ENCODE measurements at places on chromosomes 12 and 14.

GRCh38 chr14:20848316-20848954 lies 42.8 kb upstream of the RNASE3 start:
- no peak for DNase-seq

- DNase-seq: no peak
These were observed 6.9 kb upstream of the LYZ start for GRCh38 chr12:69341328-69341727.

DNA sequence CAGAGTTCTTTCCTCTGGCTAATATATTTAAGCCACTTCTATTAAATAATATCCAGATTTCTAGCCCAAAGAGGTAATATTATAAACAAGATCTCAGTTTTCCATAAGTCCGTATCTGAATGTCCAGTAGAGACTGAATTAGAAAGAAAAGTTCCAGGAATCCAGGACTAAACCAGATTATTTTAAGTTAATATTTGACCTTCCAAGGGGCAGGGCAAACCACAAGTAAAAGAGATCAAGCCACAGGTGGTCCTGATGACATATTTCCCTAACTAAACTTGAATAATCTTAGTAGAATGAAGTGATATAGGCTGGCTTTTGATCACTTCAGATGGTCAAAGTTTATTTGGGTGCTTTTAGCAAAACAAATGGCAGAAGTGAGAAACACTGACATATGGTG lies 43.3 kb upstream of the E2F7 start:
- no peak for DNase-seq

DNA sequence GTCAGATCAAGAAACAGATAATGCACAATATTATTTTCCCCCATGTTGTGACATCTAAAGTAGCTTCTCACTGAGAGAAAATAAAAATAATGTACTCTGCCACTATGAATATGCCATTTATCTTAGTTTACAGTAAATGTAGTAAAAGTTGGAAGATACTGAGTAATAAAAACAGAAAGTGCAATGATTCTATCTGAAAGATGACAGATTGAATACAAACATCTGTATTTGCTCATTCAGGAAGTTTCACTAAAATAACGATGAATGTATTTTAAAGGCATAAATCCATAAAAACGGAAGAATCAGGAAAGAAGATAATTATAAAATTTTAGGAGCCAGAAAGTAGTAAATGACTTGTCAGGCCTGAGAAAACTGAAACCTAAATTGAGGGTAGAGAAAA lies 18.2 kb downstream of the SLC35F4 start:
- no peak for DNase-seq

DNA sequence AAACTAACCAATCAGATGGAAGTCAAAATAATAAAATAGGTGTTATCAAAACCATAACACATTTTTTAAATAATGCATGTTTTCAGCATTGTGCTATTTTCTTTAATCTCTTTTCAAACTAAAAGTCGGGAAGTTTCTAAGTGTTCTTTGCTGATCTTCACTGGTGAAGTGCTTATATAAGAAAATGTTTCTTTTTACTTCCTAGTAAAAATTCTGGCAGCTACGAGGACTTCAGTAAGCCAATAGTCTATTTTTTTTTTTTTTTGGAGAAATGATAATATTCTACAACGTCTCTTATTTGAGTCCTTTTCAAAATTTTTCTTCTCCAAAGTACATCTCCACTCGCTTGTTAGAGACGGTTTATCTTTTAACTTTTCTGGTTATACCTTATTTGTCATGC lies 448.0 kb downstream of the SLC6A15 start:
- no peak for DNase-seq

DNA sequence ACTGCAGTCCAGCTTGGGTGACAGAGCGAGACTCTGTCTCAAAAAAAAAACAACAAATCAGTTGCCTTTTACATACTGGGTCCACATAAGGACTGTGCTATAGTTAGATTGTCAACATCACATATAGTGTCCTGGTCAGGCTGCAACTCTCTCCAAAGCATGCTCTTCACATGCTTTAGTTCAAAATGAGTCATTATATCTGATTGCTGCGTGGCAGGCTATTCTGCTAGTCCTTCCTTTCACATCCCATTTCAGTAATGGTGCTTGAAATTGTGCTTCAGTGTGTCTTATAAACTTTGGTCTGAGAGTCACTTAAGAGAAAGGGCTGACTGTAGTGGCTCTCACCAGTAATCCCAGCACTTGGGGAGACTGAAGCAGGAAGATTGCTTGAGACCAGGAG lies 6.9 kb downstream of the LETMD1 start:
- no peak for DNase-seq

GRCh38 chr12:14991069-14991468 lies 18.2 kb downstream of the PDE6H start:
- DNase-seq: no peak

DNA sequence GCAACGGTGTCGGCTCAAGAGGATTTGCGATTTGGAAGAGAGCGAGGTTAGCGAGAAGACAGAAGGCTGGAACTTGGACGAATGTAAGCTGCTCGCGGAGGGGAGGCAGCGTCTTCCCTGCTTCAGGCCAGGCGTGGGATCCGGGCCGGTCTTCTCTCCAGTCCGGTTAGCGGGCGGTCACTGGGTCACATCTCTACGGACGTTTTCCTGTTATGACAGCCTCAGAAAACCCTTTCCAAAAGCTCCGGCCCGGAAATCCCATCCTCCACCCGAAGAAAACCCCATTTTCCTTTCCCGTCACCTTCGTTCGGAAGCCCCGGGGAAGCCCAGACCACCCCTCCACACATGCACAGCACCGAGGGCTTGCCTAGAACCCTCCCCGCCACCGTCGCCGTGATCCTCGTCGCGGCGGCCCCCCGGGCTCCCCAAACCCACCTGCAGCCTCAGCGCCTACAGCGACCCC lies 268 bp downstream of the NDUFB1 start:
- no peak for DNase-seq
